ENCODE measurements at places on chromosomes 5 and 9. TPM values are rescaled to one million over a fixed set of nuclear protein-coding genes. Genes with fewer than 3 reads are reported as not detected.

Gene FOXD4
- 0.42 TPM for total RNA-seq

- DNase-seq = peak; percentile 70
Measured at GRCh38 chr5:73625372-73625943, 538 bp upstream of the ARHGEF28 start.

DNA sequence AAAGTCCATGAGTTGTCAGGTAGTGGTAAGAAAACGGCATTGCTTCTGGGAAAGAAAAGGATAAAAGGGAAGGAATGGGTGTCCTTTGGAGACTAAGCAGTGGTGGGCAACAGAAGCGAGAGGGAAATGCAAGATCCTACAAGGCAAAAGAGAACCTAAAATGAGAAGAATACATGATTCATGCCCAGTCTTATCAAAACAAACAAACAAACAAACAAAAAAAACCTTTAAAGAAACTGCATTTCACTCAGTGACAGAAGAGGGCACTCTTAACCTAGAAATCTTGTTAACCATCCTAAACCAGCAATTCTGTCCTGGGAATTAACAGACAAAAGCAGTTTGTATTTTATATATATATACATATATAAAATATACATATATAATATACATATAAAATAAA is 88.5 kb downstream of the SUSD1 start:
- peak; percentile 48 for DNase-seq

GRCh38 chr5:157038568-157039187 is 20.2 kb downstream of the HAVCR1 start:
- DNase-seq = no peak

DNA sequence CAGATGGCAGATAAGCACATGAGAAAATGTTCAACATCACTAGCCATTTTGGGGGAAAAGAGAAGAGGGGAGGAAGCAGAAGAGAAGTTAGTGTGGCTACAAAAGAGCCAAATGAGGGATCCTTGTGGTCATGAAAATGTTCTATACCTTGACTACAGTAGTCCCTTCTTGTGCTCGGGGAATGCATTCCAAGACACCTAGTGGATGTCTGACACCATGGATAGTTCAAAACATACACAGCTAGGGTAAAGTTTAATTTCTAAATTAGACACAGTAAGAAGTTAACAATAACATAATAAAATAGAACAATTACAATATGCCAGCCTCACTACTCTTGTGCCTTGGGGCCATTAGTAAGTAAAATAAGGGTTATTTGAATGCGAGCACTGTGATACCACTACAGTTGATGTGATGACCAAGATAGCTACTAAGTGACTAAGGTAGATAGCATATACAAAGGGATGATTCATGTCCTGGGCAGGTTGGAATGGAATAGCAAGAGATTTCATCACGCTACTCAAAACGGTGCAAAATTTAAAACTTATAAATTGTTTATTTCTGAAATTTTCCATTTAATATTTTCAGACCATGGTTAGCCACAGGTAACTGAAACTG is 344.1 kb downstream of the NR2F1-AS1 start:
- no peak for DNase-seq

DNA sequence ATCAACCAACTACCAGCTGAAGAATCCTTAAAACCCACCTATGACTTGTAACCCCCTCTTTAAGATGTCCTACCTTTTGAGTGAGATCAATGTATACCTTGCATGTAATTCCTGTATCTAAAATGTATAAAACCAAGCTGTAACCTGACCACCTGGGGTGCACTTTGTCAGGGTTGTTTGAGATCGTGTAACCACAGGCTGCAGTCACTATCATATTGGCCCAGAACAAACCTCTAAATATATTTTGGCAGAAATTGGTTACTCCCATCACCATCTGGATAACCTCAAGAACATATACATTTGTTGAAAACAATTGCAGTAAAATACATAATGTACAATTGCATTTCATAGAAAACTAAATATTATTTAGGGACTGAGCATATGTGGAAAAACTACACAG is 8.4 kb downstream of the CARNMT1 start:
- DNase-seq = no peak

GRCh38 chr5:81718300-81718699 is 32.6 kb downstream of the SSBP2 start:
- DNase-seq = peak; percentile 85

GRCh38 chr5:132257131-132258101 is at the start of gene PDLIM4:
TSS of gene PDLIM4 (plus strand) at chr5:132257696. CDS start at chr5:132257735, 39 bp downstream.
- DNase-seq = peak; percentile 62

Gene PAPPA
- total RNA-seq = 0.13 TPM

DNA sequence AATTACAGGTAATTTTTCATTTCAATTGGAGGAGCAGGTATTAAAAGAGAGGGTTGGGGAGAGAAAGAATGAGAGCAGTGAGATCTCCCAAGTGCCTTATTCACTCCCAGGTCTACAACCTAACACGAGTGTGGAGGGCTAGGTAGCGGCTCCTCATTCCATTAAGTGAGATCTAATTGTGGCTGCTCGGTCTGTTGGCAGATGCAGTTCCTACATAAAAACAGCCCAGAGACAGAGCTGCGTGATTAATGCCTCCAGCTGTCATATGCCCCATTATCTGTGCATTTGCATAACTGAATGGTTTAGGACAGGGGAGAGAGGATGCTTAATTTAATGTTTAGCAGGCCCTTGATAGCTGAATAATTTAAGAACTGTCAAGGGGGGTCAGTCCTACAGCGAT is 100.5 kb downstream of the PSAT1 start:
- DNase-seq = no peak

Gene BTNL9
- 0.13 TPM for total RNA-seq

DNA sequence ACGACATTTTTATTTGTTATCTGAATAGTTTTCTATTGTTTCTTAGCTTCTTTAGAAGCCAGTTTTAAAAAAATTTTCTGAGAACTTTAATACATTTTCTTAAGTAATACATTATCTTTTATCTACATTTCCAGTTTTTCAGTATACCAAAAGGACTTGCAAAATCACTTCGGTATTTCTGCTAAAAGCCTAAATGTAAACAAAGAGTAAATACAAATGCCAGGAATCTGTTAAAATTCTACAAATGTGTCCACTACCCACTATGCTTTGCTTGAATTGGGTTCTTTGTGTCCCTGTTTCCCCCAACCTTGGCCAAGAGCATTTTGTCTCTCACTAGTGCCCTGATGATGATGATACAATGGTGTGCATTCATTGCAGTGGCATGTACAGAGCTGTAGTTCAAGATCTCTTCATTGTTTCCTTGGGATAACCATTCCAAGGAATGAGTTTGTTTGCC is 611.2 kb downstream of the NR2F1-AS1 start:
- no peak for DNase-seq

DNA sequence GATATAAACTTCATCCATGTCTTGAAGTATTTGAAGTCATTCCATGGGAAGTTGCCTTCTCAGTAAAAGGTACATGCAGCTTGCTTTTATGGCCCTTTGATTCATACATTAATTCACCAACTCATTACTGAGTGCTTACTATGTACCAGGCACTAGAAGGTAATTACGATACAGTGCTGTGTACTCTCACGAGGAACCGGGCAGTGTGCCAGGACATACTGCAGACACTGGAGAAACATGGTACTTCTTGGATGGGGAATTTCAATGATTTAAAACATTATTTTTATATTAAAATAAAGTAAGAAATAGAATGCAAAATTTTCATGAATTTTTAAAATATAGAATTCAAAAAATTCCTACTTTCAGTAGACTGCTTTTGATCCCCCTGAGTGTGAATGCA is 71.4 kb upstream of the WDR41 start:
- no peak for DNase-seq

Data from endothelial cell of umbilical vein (primary cell).